AG04449 (cell line): ENCODE measurements at places on chromosomes 3 and 15.
A peak's percentile ranks its signal among the peaks of the same experiment; 100 is the strongest.

DNA sequence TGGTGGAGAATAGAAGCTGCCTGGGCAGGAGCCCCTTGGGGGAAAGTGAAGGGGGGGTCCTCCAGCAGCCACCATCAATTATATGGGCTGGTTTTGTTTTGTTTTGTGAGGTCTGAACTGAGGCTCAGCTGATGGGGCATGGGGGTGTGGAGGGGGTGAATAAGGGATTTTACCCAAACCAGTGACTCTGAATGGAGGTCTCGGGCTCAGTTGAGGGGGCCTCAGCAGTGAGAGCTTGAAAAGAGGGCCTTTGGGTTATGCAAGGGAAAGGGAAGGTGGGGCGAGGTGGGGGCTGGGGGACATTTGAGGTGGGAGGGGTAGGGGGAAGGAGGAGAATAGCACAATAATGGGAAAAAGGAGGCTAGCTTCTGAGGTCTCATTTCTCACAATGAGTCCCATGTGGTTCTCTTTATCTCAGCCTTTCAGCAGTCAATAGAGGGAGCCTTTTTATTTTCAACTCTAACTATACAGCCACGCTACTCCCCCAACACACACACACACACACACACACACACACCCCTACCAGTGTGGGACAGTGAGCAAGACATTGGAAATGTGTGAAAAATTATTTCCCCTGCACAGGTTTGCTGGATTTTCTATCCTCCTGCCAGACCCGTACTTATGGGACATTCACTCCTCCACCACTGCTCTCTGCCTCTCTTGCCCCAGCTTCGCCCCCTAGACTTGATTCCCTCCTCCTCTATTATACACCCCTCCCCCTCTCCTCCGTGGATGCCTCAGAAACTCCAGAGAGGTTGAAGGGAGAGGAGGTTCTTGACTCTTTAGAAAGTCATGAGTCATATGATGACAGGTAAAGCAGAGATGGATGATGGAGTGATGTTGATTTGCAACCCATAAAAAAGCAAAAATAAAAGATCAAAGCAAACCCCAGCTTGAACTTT lies 96.0 kb downstream of the GTPBP8 start:
- DNase-seq = no peak

DNA sequence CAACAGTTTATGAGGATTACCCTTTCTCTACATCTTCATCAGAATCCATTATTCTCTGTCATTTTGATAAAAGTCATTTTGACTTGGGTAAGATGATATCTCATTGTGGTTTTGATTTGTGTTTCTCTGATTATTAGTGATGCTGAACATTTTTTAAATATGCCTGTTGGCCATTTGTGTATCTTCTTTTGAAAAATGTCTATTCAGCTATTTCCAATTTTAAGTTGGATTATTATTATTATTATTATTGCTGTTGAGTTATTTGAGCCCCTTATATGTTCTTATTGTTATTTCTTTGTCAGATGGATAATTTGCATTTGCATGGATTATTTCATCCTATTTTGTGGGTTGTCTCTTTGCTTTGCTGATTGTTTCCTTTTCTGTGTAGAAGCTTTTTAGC lies 421.2 kb upstream of the LMCD1 start:
- no peak for DNase-seq

GRCh38 chr15:23002920-23003319 lies 22.8 kb upstream of the CYFIP1 start:
- DNase-seq = no peak

DNA sequence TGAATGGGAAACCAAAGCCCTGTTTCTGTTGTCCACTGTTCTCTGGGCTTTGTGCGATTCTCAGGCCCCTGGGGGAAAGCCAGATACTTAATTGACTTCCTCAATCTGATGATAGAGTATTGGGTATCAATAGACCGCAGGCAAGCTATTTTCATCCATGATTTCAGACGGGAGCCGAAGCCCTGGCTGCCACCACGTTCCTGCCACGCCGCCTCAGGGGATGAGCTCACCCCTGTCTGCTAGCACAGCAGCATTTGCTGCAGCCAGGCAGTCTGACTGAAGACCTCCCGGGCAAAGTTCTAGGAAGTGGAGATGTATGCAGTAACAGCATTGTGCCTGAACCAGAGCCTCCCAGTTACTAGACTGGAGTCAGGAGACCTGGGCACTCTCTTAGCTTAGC lies 69.8 kb downstream of the ISG20 start:
- DNase-seq = no peak

DNA sequence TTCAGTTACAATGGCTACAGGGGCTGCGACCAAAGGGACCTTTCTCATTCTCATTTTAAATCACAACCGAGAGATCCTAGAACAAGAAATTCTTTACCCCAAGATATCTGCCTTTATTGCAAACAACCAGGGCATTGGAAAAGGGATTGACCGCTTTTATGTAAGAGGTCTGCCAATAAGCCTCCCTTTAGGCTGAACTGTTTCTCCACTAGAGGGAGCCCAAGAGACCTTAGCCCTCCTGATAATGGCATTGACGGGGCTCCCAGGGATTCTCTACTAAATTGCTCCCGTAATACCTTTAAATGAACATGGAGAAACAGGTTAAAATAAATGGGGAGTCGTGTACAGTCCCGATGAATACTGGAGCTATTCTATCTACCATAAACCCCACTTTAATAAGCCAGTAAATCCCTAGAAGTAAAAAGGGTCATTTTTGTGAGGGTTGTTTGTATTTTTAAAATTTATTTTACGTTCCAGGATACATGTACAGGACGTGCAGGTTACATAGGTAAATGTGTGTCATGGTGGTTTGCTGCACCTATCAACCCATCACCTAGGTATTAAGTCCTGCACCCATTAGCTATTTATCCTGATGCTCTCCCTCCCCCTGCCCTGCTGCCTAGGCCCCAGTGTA lies 7.5 kb upstream of the IGSF10 start:
- DNase-seq = no peak

- no peak for DNase-seq
Observed at GRCh38 chr15:68775671-68776476, 44.8 kb downstream of the ANP32A start.

GRCh38 chr15:86915811-86916331 lies 836.2 kb downstream of the AGBL1 start:
- DNase-seq = peak; percentile 9

GRCh38 chr15:46576646-46577395 lies 942.0 kb downstream of the SQOR start:
- DNase-seq = no peak

DNA sequence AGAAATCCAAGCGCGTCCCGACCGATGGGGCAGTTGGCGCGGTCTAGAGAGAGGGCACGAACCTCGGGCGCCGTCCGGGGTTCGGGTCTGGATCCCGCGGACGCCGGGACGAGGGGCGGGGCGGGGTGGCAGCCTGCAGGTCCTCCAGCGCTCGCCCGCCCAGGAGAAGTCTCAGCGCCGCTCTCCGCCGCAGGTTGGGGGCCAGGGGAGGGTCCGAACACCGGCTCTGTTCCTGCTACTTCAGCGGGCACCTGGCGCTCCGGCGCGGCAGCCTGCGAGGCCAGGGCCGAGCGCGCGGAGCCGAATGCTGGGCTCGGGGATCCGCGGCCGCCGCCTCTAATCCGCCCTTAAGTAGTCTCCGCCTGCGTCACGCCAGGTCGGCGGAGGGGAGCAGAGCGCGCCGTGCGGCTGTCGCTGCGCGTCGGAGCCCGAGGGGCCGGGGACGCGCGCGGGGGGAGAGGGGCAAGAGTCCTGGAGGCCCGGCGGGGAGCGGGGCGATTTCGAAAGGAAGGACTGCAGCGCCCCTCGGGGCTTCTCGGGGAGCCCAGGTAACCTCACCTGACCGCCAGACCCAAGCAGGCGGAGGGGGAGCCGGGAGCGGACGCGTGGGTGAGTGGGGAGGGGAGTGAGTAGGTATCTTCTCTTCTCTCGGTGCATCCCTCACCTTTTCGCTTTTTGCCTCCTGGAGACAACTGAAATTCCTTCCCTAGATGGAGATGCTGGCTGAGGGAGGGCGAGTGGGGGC lies at the start of gene GJD2:
Gene GJD2, minus strand, starts transcription at position 325 of the 745 bp plus-strand sequence. CDS start 510 bp downstream, outside the sequence.
- DNase-seq = no peak

- no peak for DNase-seq
Observed at GRCh38 chr15:42014406-42014805, 6.4 kb downstream of the PLA2G4E start.

DNA sequence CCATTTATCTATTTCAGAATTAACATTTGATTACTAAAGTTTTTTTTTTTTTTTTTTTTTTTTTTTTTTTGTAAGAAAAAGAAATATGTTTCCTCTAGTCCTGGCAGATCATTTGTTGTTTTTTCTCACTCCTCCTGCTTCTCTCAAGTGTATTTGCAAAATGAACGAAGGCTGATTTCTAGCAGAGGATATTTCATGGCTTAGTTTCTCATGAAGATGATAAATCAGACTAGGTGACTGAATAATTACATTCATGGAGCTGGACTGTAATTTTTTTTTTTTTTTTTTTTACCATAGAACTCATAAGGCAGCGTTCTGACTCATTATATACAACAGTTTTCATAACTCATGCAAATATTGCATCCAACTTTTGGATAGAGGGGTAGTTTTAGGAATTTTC lies 332.5 kb upstream of the SEMA6D start:
- DNase-seq = no peak

- no peak for DNase-seq
Observed at GRCh38 chr15:68818769-68819494, 1.8 kb downstream of the ANP32A start.

GRCh38 chr15:65368302-65369211 lies 9.2 kb downstream of the IGDCC3 start:
- no peak for DNase-seq

DNA sequence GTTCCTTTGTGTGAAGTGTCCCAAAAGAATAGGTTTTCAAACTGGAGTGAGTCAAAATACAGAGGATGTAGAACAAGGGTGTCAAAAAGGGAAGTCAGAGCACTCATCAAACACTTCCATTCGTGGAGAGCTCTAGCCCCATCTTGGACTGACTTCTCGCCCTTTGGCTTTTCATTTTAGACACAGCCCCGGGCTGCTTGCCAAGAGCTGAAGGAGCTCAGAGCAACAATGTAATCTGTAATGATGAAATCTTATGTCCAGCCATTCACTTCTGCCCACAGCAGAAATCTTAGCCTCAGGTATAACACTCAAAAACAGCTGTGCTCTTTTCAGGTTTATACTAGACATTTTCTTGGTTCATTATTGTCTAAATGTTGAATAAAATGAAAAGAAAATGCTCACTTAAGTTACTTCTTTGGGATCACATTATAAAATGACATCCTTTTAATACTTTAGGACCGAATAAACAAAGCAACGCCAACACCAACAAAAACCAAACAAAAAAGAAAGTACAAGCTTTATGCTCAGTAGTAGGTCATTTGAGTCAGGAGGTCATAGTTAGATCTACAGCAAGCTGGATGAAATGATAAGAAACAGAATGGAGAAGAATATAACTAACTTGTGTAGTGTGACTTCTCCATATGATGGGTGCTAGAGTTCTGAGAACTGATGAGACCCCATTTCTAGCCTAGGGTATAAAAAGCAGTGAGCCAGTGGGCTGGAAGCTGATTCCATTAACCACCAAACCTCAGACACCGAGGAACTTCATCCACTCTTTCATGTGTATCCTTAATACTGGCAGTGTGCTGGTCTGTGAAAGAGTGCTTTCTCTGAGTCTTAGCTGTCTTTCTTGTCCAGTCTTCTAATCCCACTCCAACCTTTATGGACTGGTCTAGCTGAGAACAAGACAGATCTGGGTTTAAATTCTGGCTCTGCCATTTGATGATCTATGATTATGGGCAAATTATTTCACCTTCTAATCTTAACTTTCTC lies 131.8 kb upstream of the SLC7A14 start:
- DNase-seq = no peak

GRCh38 chr3:143809121-143809621 lies 39.1 kb downstream of the SLC9A9 start:
- no peak for DNase-seq

DNA sequence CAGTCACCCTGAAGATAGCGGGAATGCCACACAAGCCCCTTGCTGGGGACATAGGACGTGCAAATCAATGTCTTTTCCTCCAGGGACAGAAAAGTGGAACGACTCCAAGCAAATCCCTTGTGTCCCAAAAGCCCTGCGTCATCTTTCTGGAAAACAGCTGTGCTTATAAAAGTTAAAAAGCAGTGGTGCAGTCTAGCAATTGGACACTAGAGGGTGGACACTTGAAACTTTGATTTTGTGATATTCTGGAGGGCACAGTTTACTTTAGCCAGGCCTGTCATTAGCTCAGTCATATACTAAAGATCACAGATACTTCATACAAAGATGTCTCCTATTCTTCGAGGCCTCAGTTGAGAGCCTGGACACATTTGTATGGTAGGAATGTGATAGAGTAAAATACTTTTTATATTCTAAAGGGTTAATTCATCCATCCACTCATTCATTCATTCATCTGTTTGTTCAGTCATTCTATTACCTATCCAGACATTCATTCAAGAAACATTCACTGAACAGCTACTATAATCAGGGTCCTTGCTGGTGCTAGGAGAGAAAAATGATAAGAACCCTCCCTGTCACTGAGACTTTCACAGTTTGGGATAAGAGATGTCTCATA lies 63.8 kb upstream of the ANKRD34C start:
- no peak for DNase-seq

GRCh38 chr3:110925798-110926197 lies 145.8 kb upstream of the NECTIN3 start:
- no peak for DNase-seq

GRCh38 chr15:29542994-29543393 lies 273.4 kb upstream of the NSMCE3 start:
- no peak for DNase-seq
